ENCODE measurements at places on chromosomes 16 and 17.

GRCh38 chr16:79623062-79623461, 22.5 kb upstream of the MAF start:
- no peak for DNase-seq

DNA sequence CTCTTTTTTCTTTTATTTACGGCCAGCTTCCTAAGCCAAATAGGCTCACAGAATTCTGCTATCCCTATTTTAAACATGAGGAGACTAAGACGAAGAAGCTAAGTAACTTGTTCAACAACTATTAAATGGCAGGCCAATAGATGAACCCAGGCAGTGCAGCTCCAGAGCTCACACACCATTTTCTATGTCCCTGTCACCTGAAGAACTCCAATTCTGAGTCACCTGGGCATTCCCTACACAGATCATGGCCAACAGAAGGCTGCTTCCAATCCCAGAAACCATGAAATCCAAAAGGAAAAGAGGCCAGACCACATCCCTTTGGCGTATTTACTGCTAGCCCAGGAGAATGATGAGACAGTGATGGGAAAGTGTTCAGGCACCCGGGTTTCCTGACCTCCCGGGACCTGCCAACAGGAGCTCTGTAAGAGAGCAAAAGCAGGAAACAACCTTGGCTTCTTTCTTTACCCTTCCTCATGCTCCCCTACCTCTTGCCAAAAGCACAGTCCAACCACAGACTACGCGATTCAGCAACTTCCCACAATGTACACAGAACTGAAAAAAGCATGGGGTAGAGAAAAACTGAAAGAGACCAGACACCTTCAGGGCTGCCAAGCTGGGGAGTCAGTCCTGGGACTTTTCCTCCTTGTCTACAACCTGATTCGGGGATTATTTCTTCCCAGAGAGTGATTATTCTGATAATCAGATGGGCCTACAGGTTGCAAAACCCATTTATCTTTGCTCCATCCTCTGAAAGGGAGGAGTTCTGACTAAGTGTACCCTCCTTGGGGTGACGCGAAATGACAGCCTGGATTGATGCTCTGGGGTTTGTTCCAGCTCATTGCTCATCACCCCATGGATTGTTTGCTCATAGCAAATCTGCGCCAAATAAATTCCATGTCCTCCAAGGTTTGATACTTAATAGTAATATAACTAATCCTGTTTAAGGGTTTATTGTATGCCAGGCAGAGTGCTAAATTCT, 47.8 kb upstream of the HAS3 start:
- DNase-seq = peak; percentile 43

DNA sequence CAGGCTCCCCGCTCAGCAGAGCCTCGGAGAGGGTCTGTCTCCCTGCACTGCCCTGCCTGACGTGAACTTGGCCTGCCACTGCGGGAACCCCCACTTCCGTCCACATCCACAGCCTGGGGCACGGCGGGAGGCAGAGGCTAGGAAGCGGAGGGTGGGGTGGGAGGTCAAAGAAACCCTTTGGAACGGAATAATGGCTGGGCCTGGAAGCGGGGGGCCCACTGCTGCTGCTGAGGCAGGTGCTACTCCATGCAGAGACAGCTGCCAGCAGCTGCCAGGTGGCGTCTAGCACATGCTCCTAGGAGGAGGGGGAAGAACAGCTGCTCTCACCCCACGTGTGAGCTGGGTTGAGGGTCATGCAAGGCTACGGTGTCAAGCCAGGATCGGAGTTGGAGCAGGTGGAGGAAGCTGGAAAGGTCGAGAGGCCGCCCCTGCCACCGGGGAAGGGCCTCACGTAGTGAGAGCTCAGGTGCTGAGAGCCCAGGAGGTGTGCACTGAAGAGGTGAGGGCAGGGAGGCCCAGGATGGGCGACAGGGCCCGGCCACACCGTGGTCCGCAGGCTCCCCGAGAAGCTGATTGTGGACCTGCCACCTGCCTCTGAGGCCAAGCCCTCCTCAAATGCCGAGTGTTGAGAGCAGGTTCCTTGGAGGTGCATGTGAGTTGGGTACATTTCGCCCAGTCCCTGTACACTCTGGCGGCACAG, 9.8 kb downstream of the FSCN2 start:
- no peak for DNase-seq

DNA sequence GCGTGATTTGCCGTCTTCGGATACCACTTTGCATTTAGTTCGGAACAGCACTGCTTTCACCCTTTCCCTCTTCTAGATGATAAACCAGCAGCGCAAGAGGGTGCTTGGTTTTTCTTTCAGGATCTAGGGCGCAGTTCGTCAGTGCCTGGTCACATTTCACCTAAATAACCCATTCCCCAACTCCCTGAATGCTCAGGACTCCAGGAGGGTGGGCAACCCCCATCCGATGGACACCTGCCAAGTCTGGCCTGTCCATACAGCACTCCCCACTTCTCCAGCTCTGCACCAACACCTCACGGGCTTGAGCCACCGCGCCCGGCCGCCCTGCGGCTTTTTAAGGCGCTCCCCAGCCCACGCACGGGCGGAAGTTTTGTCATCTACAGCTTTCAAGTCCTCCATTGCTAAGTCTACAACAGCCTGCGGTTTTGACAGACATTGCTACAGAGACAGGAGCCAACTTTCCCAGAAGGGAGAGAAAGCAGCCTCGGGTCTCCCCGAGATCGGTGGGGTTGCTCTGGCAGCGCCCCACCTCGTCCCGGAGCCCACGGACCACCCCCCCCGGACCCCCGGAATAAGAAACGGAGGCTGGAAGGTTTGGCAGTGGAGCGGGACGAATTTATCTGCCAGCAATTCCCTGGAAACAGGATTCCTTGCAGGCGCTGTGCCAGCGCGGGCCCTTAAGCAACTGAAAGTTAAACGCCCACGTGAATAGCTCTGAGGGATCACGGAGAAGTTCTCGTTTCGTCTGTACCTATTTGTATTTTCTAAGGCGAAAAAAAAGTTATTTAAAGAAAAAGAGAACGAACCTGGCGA, 38.6 kb upstream of the SLFN13 start:
- no peak for DNase-seq

- no peak for DNase-seq
Measured at GRCh38 chr17:34733333-34733732, 154.0 kb downstream of the TMEM132E start.

- DNase-seq = no peak
Measured at GRCh38 chr17:82257473-82257872, 16.0 kb downstream of the CSNK1D start.

GRCh38 chr16:3882531-3882930, 2.0 kb upstream of the CREBBP start:
- no peak for DNase-seq

GRCh38 chr17:2406271-2406902, 5.5 kb upstream of the MNT start:
- no peak for DNase-seq

GRCh38 chr17:36498560-36499300, 12.2 kb downstream of the ZNHIT3 start:
- DNase-seq = no peak

DNA sequence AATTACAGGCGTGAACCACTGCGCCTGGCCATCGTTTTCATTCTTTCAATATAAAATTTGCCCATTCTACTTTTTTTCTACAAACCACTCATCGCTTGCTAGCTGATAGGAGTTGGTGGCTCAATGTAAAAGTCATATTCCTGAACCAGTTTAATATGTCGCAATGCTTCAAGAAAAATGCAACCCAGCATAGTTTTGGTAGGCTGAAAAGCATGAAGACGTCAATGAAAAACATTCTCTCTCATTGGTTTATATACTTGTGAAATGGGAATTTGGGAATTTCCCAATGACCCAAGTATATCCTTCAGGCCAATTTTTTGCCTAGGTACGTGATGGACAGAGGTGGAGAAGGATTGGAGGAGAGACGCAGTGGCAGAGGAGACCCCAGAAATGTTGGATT, 26.9 kb downstream of the USP43 start:
- DNase-seq = no peak

DNA sequence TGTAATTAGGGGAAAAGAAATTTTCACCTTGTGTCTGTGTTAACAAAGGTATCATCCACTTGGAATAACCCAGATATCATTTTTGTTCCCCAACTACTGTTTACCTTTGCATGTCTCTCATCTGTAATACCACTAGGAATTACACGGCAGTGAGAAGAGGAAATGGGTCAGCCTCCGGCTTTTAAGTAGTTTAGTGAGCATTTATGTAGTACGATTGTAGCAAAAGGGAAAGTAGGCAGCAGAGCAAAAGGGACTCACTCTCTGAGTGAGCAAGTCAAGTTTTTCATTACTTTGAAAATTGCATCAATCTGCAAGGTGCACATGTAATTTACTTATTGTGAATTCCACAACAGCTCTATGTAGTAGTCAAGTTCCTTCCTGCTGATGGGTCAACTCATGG, 11.2 kb downstream of the PHF12 start:
- DNase-seq = no peak

DNA sequence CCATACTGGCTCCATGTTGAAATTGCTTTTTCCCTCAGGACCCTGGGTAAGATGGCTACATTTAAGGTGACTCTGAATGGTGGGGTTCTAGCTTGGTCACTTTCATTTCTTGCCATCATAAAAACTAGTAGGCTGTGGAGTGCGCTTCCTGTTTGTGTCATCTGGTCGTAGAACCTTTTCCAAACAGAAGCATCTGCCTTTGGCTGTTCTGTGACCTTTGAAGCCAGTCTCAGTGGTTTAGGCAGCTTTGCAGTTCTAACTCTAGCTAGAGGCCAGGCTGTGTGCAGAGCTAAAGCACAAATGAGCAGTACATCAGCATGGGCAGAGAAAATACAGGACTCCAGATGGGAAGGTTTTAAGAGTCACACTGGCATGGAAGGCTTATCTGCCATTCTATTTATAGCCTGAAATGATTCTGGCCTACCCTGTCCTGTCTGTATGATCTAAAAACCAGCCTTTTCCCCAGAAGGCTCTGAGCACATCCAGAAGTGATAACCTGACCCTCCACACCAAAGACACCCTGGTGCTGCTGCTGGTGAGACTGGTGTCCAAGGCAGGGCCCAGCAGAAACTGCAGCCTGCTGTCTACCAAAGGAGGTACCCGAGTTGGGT, 8.6 kb downstream of the ESRP2 start:
- no peak for DNase-seq

GRCh38 chr17:7997186-7997585, 5.2 kb upstream of the GUCY2D start:
- no peak for DNase-seq

DNA sequence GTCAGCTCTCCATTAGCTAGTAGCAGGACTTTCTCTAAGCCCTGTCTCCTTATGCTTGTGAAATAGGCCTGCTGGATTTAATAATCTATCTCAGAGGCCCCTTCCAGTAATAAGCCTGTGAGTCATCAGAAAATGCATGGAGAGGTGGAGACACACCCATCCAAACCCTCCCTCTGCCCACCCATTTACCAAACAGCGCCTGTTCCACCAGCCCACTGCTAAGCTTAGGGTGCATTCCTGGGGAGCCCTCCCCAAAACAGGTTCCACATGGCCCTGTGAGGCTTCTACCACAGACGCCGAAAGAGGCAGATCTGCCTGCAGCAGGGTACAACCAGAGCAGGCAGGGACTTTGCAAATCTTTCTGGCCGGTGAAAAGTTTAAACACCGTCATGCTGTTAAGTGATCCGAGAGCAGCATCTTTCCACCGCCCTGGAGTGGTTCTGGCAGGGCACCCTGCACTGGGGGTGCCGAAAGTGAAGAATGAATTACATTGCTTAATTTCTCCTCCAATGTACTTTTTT, 99.3 kb downstream of the GAS7 start:
- peak; percentile 71 for DNase-seq

- DNase-seq = no peak
Measured at GRCh38 chr16:83397601-83398291, 410.0 kb upstream of the HSBP1 start.

- no peak for DNase-seq
Measured at GRCh38 chr17:80742581-80743180, 198.0 kb downstream of the RPTOR start.

- no peak for DNase-seq
Measured at GRCh38 chr17:33258296-33258695, 34.8 kb downstream of the ASIC2 start.

GRCh38 chr17:6498901-6499540, 54.8 kb downstream of the PIMREG start:
- DNase-seq = no peak

DNA sequence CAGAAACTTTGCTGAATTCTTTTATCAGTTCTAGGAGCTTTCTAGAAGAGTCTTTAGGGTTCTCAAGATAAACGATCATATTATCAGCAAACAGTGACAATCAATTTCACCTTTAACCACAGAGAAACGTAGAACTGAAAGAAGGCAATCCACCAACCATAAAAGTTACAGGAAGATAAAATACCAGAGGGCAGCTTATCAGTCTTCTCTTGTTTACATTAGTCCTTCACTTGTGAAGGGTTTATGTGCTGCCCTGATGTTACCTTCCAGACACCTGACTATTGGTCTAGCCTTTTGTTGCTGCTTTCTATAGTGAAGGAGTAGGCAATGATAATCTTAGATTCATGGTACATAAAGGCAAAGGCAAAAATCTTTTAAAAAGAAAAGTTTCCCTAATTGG, 73.2 kb upstream of the EFCAB3 start:
- no peak for DNase-seq

GRCh38 chr16:46954562-46954961, 18.9 kb downstream of the DNAJA2 start:
- no peak for DNase-seq

Data from BJ (cell line).